ENCODE measurements at places on chromosomes 5 and 9.

GRCh38 chr5:54873691-54874090 lies 111.7 kb downstream of the ESM1 start:
- no peak for DNase-seq

DNA sequence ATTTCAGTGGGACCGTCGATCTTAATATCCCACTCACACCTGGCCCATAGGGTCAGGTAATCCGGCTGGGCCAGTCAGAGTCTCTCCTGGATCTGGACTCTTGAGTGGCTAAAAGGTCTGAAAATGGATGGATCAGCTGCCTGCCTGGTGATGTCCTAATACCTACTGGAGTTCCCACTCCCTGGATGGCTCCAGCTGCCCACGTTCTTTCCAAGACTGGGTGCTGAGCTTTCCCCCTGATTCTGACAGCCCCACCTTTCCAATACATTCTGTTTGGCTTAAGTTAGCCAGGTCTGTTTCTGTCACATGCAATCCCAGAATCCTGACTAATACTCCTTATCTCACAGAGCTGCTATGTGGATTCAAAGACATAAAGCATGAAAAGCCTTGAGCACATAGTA lies 10.2 kb downstream of the SH3PXD2B start:
- DNase-seq, result no peak

DNA sequence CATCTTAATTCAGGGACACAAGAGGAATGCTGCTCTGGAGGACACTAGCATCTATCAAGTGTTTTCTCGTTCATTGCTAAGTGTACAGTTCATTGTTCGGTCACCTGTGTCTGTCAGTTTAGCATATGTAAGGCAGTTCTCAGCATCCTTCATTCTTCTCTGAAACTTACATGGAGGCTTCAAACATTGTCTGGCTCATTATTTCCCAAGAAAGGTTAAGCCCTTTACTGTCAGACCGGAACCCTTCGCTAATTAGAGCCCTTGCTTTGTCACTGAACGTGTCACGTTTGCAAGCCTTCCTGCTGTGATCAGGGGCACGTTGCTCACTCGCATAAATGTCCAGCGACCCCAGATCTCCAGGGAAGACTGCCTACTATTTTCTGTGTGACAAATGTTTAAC lies 62.3 kb upstream of the RIOK2 start:
- no peak for DNase-seq

- DNase-seq, result no peak
Observed at GRCh38 chr5:45796959-45797553, 100.9 kb upstream of the HCN1 start.

- no peak for DNase-seq
Observed at GRCh38 chr5:176904276-176904675, 5.1 kb upstream of the HK3 start.

DNA sequence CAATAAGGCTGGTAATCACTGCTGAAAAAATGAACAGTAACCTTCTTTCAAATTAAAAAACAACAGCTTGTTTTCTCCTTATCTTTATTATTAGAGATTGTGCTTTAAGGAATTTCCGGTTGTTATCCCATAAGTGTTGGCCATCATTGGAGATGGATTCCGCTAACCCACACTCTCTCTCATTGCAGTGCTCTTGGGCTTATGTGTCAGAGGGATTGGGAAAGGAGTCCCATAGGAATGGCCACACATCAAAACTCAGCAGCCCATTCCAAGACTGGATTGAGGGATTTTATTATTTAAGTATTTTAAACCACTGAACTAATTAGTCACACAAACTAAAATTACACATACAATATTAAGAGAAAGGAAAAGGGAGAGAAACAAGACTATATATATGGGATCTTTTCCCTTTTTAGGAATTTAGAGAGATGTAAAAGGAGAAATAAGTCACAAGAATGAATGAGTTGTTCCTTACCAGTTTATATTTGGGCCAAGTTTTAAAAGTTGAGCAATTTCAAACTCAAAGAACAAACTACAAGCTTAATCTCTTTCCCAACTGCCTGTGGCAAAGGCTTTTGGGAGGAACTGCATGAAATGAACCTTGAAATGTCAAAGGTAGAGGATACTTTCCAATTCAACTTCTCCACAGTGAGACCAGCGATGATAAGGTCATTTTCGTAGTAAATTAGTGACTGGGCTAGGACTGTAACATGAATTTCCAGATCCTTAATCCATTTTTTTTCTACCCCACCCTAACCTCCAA lies 2.4 kb downstream of the SPINK6 start:
- DNase-seq, result no peak

GRCh38 chr9:15077946-15078729 lies 167.9 kb upstream of the FREM1 start:
- no peak for DNase-seq

DNA sequence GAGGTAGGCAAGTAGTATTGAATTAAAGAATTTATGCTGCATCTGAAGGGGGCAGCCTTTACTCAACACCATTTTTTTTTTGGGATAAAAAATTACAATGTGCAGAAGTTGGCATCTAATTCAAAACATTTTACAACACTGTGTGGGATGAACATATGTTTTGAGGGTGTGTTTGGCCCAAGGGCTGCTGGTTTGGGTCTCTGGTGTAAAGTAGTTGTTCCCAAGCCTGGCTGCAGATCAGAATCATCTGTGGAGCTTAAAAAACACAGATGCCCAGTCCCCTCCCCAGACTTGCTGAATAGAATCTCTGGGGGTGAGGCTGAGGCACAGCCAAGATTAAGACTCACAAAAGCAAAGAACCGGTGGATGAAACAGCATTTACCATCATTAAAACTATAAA lies 33.0 kb upstream of the PDZD2 start:
- DNase-seq, result no peak

DNA sequence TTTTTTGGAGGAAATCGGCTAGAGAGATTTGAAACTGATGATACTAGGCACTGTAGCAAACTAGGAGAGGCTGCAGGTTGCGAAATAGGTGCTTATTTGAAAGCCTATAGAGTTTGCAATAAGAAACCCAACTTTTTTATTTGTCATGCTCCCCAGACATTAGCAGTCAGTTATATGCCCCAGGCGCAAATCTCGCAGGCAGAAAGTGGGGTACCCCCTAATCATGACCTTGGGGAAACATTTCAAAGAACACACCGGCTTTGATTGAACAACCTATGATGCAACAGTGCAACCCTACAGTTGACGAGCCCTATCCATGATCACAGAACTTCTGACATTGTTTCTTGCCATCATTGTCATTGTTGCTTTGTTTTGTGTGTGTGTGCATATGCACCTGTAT lies 510.5 kb downstream of the RAB3C start:
- no peak for DNase-seq

GRCh38 chr5:134902071-134902801 lies 2.7 kb upstream of the PCBD2 start:
- DNase-seq, result no peak

DNA sequence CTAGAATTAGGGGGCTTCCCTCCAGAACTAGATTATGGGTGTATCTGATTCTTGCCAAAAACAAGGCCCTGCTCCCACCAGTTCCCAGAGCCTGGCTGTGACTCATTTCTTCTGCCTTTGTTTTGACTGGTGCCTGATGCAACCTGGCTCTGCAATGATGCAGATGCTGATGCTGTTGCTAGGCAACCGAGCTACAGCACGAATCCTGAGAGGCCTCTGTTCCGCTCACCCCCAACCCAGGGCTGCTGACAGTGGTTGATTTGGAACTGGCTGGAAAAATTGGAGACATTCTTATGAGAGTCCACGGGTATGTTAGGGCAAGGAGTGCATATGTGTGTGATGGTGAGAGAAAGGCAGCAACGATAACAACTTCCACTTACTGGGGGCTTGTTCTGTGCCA lies 100.3 kb downstream of the NSG2 start:
- DNase-seq, result peak; percentile 16

GRCh38 chr9:34047864-34048726 lies 592 bp downstream of the UBAP2 start:
- peak; percentile 70 for DNase-seq

DNA sequence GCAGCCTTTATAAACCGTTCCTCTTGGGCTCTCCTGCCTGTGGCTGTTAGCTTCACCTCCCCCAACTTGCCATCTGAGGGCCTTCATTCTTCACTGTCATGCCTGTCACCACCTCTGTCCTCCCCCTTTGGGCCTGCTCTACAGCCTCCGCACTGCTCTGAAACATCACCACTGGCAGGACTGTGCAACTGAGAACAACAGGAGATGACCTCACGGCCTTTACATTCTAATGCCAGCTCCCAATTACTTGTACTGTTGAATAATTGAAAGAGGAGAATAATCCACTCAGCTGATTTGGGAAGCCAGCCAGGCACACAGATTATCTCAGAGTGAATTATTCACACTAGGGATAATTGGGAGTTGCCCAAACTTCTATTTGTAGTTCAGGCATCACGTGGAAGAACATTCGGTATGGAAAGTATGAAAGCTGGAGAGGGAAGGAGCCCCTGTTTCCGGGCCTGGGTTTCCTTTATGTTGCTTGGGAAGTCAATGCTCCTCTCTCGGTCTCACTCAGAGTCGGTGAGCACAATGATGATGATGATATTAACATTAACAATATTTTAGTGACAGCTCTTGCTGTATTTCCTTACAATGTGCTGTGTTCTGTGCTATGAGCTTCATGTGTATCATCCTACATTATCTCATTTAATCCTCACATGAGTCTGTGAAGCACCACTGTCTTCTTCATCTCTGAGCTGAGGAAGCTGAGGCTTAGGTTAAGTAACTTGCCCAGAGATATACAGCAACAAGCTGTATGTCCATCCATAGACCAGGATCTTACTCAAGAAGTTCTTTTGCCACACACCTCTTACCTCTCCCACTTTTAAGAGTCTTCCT lies 99.3 kb upstream of the LRRTM2 start:
- no peak for DNase-seq

DNA sequence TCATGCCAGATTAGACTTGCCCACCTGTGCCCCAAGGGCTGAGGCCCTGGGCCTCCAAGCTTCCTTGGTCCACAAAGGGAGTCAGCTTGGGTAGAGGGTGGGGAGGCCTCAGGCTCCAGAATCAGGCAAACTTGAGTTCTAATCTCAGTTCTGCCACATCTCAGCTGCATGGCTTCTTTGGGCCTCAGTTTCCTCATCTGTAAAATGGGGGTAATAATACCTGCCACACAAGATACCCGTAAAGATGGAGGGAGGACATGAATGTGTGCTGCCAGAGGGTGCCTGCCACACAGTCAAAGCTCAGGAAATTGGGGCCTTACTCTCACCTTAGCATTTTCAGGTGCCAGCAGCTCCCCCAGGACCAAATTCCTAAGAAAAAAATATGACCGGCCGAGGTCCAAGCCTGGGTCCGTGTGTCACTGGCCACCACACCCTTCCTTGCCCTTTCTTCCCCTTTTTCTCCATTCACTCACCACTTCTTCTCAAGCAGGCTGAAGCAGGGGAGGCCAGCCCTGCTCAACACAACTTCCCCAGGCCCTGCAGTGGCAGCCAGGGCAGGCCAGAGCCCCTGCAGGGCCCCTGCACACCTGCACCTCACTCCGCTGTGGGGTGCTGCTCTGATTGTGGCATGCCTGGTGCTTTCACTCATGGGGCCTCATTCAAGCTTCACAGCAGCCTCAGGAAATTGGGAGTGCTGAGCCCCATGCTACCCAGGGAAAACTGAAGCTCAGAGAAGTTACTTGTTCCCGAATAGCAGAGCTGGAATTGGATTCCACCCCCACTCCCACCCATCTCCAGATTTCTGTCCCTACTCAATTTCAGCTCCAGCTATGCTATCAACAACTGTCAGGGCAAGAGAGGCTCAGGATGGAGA lies 3.9 kb downstream of the RGS14 start:
- no peak for DNase-seq

- peak; percentile 52 for DNase-seq
Observed at GRCh38 chr9:87713278-87713987, 12.5 kb upstream of the CTSL start.

- DNase-seq, result no peak
Observed at GRCh38 chr5:124961521-124961920, 215.1 kb upstream of the ZNF608 start.

- no peak for DNase-seq
Observed at GRCh38 chr5:45609661-45610060, 86.5 kb downstream of the HCN1 start.

DNA sequence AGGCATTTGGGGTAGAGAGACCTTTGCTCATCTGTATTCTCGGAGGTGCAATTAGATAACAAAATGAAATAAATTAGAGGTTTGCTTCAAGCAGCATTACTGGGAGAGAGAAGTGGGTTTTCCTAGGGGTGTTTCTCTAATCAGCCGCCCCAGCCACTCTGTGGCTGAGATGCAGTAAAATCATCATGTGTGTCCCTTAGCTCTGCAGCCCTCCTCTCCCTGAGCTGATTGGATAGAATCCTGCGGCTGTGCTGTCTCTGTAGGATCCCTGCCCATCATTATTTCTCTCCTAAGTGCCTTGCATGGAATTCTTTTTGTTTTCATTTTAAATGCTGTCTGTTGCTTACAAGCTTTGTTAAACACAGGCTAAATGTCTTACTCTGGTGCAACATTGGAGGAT lies 171.4 kb downstream of the SH3GL2 start:
- no peak for DNase-seq

DNA sequence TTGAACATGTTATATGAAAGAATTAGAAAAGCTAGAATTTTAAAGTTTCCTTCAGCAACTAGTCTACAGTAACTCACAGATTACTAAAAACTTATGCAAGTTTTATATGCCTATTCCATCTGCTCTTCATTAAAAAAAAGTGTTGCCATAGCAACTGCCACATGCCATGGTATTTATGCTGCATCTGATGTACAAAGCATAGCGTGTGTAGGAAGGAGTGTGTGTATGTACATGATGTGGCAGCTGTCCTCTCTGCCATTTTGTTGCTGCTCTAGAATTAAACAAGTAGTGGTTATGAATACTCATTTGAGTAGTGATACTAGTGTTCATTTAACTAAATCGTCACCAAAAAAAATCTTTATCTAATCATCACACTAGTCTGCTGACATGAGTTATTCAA lies 593.5 kb downstream of the CETN3 start:
- DNase-seq, result no peak

DNA sequence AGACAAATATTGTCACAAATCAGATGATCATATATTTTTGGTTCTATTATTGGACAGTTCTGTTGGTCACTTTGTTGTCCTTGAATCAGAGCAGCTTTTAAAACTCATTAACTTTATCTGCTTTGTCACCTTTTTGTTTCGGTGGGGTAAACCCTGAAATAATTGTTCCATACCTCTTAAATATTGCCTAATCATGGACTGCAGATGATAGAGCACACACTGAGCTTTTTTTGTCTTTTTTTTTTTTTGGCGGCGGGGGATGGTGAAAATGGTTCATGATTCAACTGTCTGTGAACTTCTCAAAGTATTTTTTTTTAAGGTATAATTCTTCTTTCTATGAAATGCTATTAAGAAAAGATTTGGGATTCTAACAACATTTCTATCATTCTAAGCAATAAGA lies 1.8 kb downstream of the NUDT12 start:
- DNase-seq, result no peak

DNA sequence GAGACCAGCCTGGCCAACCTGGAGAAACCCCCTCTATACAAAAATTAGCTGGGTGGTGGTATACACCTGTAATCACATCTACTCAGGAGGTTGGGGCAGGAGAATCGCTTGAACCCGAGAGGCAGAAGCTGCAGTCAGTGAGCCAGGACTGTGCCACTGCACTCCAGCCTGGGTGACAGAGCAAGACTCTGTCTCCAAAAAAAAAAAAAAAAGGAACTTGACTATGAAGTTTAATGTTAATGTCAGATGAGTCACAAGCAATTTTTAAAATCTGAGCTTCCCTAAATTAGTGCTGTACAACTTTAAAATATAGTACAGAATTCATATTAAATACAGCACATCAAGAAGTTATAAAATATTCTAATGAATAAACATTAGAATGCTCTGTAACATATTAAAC lies 1.5 kb downstream of the MEIKIN start:
- DNase-seq, result no peak

- no peak for DNase-seq
Observed at GRCh38 chr5:140235791-140236551, 61.0 kb downstream of the CYSTM1 start.

- DNase-seq, result no peak
Observed at GRCh38 chr9:132288966-132289365, 65.8 kb downstream of the SETX start.
